Prostate gland (tissue), 2 donors: ENCODE measurements at places on chromosomes 1 and 21.

DNA sequence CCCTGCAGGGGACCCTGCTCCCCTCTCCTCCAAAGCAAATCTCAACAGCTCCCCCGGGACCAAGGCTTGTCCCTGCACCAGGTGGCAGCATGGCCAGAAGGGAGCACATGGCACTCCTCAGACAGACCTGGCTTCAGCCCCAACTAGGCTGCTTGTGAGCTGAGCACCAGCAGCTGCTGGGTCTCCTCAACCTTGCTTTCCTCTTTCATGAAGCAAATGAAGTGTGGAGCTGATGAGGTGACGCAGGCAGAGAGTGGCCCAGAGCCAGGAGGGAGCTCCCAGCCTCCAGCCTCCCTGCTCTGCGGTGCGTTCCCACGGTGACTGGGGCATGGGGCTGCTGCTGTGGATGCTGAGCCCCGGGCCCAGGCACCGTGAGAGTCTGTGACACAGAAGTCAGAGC, 34.0 kb downstream of the MEGF6 start:
- no peak for DNase-seq

DNA sequence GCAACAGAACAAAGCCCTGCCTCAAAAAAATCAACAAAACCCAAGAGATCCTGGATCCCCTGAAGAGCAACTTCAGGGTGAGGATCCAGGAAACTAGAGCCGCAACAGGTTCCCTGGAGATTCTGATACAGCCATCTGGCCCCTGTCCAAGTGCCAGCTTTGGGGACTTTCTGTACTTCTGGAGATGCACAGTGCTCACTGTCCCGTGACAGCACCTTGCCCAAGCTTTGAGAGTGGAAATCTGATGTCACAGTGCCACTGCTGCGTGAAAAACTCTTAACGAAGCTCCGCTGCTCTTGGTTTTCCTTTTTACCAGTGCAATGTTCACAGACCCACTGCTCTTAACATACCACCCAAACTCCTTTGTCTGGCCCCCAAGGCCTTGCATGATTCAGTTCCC, 26.3 kb downstream of the STK40 start:
- no peak for DNase-seq

GRCh38 chr1:224744521-224744920, 128.4 kb downstream of the CNIH3 start:
- DNase-seq: no peak

DNA sequence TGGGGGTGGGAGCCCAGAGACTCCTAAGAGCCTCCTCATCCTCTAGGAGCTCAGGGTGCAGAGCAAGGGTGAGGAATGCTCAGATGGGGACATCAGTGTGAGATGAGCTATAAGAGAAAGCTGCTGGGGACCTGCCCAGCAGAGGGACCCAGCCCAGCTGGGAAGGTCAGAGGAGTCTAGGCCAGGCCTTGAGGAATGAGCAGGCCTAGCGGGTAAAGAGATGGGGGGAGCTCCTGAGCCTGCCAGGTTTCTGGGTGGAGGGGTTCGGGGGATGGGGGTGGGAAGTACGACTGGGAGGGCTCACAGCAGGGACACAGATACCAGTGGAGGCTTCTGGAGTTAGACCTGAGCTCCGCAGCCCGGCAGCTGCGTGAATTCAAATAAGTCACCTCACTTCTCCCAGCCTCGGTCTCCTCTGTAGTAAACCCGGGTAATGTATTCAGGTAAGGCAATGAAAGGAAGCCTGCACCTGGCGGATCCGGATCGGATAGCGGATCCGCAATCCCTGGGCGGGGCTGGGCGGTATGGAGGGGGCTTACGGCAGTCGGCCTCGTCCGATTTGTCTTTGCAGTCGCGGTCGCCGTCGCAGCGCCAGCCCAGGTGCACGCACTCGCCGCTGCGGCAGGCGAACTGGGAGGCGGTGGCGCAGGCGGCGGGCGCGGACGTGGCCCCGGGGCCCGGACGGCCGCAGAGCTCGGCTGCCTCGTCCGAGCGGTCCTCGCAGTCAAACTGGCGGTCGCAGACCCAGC, 38.0 kb upstream of the MAGOH start:
- no peak for DNase-seq

GRCh38 chr1:64537942-64538341, 68.0 kb downstream of the CACHD1 start:
- no peak for DNase-seq

- no peak for DNase-seq
Observed at GRCh38 chr1:160638540-160638857, 8.3 kb downstream of the SLAMF1 start.

DNA sequence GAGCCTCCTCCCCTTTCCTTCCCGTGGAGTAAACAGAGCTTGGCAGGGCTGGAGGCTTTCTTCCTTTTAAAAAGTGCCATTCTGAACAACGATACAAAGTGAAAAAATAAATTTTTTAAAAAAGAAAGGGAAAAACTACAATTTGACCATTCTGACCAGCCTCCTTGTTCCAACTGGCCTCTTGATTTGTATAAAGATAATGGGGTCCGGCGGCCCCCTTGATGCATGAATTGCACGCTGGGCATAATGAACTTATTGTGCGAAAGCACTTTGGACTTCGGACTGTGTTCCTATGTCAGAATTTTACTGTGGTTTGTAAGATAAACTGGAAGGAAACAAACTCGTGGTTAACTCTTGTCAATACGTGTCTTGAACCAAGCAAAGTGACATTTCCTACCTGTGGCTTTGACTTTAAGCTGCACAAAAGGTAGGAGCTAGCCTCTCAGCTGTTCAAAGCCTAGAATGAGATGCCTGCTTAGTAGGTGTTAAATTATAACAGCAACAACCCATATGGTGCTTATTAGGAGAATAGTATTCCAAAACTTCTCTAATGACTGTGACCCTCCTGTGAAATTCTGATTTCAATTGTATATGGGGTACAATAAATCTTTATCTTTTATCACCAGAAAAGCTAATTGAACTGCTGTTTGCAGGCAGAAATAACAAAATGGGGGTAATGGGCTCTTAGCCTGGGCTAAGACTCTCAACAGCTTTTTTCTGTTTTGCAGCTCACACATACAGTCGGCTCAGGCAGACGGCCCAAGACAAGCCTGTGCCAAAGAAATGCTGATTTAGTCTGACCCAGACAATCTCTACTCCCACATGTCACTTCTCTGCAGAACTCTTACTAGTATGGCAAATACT, 9.3 kb downstream of the IRF2BP2 start:
- DNase-seq: no peak

DNA sequence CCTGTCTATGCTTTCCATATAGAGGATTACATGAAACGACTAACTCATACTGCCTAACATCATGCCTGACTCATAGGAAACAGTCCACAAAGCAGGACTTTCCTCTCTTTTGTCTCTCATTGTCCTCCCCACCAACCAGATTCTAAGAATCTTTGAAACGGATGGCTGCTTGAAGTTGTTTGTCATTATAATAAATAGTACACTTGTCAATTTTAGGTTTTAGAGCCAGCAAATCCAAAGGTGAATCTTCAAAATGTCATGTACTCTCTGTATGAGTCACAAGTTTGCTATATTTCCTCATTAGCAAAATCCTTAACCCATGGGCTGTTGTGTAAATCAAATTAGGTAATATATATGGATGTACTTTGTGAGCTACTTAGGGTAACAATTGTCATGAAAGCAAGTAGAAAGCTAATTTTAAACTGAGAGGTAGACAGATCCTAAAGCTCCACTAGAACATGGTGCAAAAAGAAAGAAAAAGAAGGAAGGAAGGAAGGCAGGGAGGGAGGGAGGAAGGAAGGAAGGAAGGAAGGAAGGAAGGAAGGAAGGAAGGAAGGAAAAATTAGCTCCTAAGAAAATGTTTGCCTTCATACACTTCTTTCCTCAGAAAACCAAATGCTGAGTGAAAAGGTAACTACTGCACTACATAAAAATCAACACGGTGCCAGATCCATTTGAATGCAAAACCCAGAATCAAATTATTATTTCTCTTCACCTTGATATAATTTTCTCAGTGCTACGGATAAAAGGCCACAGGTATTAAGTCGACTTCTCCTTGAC, 129.5 kb upstream of the PRMT6 start:
- no peak for DNase-seq

- no peak for DNase-seq
Observed at GRCh38 chr1:199073166-199073565, 434.3 kb downstream of the PTPRC start.

GRCh38 chr1:165204548-165204947, 152.0 kb downstream of the LMX1A start:
- no peak for DNase-seq

GRCh38 chr1:162605225-162605927, 26.9 kb upstream of the DDR2 start:
- DNase-seq: no peak

- DNase-seq: no peak
Observed at GRCh38 chr1:161398900-161399256, 31.2 kb upstream of the CFAP126 start.

DNA sequence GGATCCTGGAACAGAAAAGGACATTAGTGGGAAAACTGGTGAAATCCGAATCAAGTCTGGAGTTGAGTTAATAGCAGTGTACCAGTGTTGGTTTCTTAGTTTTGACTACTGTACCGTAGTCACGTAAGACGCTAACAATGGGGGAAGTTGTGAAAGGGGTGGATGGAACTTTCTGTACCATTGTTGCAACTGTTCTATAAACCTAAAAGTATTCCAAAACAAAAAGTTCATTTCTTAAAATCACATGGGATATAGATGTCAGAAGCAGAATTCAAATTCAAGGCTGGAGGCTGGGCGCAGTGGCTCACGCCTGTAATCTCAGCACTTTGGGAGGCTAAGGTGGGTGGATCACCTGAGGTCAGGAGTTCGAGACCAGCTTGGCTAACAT, 16.9 kb downstream of the ARHGEF19 start:
- DNase-seq: no peak

DNA sequence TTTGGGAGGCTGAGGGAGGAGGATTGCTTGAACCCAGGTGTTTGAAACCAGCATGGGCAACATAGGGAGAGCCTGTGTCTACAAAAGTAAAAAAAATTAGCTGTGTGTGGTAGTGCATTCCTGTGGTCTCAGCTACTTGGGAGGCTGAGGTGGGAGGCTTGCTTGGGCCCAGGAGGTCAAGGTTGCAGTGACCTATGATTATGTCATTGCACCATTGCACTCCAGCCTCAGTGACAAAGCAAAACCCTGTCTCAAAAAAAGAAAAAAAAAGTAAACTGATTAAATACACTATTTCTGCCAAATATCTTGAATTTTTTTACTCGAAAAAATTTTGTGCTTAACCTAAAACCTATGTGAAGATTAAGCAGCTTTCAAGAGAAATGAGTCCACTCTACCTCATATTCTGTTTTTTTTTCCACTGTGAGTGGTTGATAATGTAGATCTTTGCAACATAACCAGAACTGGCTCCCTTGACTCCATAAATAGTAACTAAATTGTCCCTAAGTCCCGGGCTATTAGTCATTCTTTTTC, 19.4 kb upstream of the ZNF281 start:
- no peak for DNase-seq

GRCh38 chr1:18922319-18922726, 20.0 kb upstream of the ALDH4A1 start:
- DNase-seq: peak; percentile 79

DNA sequence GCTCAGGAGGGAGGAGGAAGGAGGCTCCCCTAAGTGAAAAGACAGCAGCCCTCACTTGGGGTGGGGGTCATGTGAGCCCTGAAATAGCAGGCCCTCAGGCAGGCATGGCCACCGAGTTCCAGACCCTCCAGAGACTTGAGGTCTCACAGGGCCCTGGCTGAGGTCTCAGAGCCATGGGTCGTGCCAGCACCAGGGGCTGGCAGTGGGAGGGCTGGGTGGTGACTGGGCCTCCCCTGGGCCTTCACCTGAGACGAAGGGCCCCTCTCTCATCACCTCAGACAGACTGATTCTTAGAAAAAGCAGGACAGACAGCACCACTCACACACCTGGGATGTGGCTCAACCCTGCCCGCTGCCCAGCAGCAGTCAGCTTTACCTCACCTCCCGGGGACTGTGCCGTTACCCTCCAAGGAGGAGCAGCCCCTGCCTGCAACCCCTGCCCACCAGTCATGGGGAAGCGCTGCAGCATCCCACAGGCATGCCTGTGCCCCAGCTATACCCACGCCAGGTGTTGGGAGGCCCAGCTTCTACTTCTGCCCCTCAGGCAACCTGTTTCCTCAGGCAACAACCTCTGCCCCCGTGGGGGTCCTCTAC, 42.6 kb upstream of the LRP8 start:
- DNase-seq: no peak

DNA sequence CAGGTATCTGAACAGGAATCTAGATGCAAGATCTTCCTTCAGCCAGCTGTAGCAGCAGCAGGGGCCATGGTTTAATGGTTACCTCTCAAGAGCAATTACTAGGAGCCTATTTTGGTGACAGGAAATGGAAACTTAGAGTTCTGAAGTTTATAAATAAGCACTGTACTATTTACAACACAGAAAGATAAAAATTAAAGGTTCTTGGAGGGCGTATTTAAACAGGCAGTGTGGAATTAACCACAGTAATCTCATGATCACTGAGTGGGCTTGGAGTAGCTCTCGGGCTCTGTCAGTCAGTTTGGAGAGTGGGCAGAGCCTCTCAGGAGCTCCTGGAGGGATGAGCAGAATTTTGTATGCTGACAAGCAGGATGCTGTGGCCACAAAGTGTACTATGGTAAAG, 10.2 kb upstream of the FCRL5 start:
- DNase-seq: no peak

DNA sequence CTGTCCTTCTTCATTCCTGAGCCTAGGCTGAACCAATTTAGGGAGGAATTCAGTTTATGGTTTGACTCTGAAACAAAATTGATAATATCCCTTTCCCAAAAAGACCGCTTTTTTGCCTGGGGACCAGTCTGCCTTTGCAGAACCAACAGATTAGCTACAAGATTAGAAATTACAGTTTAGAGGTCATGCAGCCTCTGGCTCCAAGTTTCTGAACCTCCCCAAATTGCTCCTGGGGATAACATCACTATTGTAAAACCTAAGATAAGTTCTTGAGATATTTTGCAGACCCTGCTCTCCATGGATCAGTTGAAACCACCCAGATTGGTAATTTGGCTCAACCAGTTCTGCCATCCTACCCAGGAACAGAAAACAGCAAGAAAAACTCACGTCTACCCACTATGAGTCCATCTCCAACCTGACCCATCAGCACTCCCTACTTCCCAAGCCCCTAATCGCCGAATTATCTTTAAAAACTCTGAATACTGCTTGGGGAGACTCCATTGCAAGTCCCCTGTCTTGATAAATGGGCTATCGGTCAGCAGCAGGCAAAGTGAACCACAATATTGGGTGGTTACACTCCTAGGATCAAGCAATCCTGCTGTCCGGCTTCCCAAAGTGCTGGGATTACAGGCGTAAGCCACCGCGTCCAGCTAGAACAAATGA, 605 bp upstream of the RABGGTB start:
- no peak for DNase-seq

- DNase-seq: no peak
Observed at GRCh38 chr1:176843352-176844297, 320.9 kb downstream of the ASTN1 start.
